ENCODE measurements at places on chromosomes 1 and 21.
A peak's percentile ranks its signal among the peaks of the same experiment; 100 is the strongest.

- peak; percentile 16 for DNase-seq
Measured at GRCh38 chr1:21638531-21639341, 30.4 kb downstream of the RAP1GAP start.

GRCh38 chr1:157137408-157138219 is 581 bp downstream of the ETV3 start:
- DNase-seq = no peak

DNA sequence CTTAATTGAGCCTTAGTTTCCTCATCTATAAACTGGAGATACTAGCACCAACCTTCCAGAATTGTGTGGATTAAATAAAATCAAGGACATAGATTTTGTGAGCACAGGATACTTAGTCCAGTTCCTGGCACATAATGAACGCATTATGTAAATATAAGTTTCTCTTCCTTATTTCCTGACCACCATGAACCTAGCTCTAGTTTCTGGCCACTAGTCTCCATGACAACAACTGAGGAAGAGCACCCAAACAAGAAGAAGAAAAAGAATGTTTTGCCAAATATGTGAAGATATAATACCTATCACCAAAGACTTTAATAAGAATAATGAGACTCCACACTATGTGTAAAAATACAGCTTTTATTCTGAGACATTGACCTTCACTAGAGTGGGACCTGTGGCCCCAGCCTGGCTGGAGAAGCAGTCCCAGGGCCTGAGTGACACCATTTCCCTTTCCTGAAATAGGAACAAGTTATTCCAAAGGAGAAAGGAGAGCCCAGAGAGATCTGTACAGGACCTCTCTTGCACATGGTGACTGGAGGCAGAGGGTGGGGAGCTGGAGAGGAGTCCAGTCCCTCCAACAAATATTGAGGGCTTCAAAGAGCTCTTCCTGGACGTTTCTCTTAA is 940 bp upstream of the USF1 start:
- DNase-seq = no peak

DNA sequence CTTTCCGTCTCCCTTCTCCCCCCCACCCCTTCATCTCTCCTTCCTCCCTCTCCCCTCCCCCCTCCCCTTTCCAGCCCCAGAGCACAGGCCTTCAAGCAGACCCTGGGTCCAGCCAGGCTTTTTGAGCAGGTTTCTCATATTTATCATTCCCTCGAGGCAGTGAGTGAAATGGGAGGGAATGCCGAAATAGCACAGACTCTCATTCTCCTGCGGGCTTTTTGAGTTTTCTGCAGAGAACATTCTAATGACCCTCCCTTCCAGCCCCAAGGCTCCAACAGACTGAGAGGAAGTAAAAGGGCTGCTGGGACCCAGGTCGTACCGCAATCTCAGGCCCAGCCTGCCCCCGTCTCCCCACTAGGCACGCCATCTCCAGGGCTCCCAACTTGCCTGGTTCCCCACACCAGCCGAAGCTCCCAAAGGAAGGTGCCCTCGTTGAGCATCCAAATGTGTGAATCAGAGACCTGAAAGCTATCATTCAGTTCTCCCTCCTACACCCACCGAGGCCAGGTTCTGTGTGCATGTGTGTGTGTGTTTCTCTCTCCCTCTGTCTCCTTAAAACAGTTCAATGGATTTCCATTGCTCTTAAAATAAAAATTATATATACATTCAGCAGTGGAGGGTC is 22.3 kb downstream of the ACTA1 start:
- no peak for DNase-seq

DNA sequence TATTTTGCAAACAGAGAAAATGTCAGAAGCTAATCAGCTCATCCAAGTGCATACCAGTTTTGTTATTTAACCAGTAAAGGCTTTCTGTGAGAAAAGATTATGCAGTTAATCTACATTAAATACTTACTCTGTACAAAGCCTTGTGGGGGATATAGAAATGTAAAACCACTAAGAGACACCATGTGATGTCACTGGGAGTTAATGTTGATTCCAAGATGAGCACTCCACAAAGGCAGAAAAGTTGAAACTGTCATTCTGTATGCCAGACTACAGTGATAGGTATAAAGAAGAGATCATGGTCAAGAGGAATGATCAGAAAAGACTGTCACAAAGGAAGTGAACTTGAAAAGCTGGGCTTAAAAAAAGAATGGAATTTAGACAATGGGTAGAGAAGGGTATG is 100.3 kb upstream of the SGIP1 start:
- DNase-seq = no peak

DNA sequence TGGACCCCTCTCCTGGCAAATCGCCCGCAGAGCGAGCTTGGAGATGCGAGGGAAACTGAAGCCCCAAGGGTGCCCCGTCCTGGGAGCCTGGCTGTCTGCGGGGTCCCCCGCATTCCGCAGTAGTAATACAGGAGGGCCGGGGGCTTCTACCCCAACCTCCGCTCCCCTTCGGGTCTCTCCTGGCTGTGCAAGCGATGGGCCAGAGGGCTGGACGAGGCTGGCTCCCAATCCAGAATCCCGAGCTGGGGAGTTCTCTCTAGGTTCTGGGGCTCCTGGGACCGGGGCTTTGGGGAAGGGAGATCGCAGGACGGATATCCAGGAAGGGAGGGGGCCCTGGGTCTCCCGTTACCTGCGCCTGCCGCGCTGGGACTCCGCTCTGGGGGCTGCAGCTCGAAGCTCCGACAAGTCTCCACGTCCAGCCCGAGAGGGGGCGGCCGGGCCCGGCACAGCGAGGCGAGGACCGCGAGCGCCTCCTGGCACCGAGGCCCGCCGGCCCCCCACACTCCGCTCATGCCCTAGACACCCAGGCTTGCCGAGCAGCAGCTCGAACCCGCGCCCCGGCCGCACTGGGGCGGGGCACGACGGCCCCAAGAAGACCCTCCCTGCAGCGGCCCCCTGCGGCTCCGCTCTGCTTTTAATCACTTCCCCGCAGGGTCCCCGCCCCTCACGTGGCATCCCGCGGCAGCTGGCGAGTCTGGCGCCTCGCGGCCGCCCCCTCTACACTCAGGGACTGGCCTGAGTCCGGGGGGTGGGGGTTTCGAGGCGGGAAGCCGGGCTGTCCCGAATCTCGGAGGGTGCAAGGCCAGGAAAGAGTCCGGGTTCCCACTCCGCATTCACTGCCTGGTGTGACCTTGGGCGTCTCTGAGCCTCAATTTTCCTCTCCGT is at the start of gene SYT6:
Gene SYT6, minus strand, starts transcription at position 609 of the 885 bp plus-strand sequence. Its CDS starts 97 bp downstream, at position 512.
- peak; percentile 32 for DNase-seq

- no peak for DNase-seq
Measured at GRCh38 chr1:193355626-193356025, 169.2 kb upstream of the B3GALT2 start.

DNA sequence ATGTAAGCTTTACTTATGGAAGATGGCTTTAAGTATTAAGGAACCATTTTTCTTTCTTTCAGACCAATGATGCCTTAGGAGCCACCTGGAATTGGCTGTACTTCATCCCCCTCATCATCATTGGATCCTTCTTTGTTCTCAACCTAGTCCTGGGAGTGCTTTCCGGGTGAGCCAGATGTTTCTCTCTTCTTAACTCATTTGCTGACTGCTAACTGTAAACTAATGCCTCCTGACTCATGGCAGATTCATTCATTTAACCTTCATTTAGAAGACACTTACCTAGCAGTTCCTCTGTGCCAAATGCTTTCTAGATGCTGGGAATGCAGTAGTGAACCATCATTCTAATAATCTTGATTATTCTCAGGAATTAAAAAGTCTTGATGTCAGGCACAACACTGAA is 168.0 kb downstream of the CACNA1E start:
- DNase-seq = no peak

- no peak for DNase-seq
Measured at GRCh38 chr1:180238675-180239074, 8.6 kb downstream of the LHX4 start.

GRCh38 chr21:44579056-44579832 is 1.2 kb downstream of the KRTAP10-5 start:
- DNase-seq = no peak

GRCh38 chr1:147516157-147516917 is 25.0 kb upstream of the BCL9 start:
- DNase-seq = no peak

DNA sequence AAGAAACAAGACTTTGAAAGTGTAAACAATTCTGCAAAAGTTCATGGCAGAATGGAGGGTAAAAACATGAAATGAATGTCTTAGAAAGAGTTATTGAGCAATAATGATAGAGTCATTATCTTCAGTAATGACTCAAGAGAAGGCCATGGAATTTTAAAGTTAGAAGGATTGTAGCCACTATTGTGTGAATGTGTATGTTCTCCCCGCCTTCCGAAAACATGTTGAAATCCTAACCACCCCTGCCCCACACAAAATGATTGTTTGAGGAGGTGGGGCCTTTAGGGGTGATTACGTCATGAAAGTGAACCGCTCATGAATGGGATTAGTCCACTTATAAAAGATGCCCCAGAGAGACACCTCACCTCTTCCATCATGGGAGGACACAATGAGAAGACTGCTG is 93.8 kb upstream of the CCDC190 start:
- no peak for DNase-seq

DNA sequence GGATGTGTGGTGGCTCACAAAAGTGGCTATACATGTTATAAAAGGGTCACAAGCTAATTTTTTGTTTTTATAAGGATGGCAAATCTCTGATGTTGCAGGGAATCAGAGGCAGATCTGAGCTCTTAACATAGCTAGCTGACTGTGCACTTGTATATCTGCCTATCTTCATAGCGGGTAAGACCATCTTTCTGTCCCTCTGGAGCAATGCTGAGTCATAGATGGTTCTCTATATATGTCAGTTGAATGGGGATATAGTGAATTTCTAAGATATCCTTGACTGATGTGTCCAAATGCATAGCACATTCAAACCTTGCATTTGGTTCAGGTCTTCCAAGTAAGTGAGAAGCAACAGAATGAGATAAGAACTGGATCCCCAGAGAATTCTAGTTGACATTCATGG is 272.6 kb upstream of the PROX1 start:
- no peak for DNase-seq

DNA sequence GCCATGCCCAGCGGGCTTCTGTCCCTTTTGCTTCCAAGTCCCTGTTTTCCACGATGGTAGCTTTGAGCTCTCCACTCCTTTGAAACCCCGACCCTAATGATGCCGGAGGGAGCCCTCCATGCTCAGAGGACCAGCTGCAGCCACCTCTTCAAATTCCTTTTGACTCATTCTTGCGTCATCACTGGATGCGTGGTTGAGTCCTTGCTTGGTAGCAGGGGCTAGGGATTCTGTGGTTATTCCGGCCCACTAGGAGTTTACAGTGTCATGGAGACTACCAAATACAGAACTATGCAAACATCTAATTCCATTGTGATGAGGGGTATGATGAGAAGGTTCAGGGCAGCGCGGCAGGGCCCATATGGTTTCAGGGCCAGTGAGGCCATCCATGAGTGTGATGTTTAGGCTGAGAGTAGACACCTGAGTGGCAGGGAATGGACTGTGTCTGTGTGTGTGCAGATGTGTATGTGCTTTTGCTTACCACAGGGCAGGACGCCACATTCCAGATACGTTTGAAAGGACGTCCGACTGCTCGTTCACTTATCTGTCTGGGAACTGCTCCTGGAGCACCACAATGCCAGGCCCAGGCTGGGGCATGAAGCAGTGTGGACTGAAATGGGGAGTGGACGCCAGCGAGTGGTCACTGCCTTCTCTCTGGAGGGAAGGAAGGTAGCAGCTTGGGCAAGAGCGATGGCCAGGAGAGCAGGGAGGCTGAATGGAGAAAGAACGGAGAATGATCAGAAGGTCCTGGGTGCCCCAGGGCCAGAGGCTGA is 30.4 kb upstream of the ZBTB21 start:
- no peak for DNase-seq

- DNase-seq = no peak
Measured at GRCh38 chr1:87757676-87758075, 429.0 kb downstream of the LMO4 start.

DNA sequence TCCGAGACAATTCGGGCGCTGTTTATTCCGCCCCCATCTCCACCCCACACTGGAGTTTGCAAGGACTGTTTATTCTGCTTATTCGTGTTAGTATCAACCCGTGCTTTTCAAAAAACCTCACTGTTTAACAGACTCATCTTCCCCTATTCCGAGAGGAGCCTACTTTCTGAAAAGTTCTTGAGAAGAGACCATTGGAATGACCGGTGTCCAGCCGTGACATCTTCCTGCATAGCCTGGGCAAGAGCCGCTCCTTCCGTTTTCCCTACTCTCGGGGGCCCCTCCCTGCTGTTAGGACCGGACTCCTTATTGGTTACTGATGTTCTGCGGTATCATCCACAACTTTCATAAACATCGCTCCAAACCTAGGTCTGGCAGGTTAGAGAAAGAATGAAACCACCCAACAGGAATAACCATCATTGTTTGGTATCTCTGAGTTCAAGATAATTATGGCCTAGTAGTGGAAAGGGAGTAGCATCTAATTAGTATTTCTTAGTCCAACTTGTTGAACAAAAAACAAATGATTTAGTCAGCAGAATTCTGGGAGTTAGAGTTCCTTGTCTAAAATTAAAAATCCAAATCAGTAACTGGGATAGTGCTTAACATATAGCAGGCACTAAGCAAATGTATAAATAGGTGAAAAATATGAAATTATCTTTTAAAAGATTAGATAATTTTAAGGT is 837 bp downstream of the STXBP3 start:
- DNase-seq = peak; percentile 38

DNA sequence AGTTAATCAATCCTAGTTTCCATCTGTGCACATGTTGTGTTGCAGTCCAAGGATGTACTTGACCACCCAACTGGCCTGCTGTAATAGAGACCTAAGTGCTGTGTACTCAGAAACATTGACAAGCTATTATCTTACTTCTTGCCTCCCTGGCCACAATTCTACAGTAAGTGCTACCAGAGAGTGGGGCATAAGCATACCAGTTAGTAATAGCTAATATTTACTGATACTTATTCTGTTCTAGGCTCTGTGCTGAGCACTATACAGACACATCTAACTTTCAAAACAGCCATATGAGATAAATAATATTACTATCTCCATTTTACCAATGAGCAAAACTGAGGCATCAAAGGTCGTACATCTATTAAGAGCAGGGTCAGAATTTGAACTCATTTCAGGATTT is 49.5 kb upstream of the NPL start:
- no peak for DNase-seq

GRCh38 chr21:41373763-41374162 is 11.9 kb downstream of the MX2 start:
- DNase-seq = no peak

DNA sequence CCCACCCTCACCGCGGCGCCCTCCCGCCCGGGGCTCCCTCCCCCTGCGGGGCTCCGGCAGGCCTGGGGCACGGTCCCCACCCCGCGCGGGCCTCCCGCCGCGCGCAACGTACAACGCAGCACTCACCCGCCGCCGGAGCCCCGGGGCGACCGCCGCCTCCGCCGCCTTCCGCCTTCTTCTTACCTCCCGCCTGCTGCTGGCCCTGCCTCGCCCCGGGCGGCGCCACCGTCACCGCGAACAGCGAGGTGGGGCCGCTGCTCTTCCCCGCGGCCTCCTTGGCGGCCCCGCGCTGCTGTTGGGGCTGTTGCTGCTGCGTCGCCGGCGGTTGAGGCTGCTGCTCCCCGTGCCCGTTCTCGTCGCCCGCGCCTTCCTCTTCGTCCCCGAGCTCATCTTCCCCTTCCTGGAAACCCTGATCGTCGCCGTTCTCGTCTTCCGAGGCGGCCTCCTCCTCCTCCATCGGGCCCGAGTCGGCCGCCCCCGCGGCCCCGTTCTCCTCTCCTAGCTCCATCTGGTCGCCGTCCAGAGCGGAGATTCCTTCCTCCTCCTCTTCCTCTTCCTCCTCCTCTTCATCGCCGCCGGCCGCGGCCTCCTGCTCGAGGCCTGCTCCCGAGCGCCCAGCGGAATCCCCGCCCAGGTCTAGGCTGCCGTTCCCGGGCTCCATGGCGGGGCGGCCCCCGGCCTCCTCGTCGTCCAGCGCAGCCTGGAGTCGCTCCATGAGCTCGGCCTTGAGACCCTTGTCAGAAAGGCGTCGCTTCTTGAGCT is 671 bp downstream of the HNRNPU start:
- no peak for DNase-seq

Data from COR-L47 (cell line).